Liver (tissue), 10 donors: ENCODE measurements at places on chromosomes 16 and 17. TPM values are rescaled to one million over a fixed set of nuclear protein-coding genes. Genes with fewer than 3 reads are reported as not detected.

SULT1A2 gene
- total RNA-seq: 1.6 TPM

CCL8 gene
- not detected for total RNA-seq

GAST gene
- not detected for total RNA-seq

PLA2G10 gene
- total RNA-seq: not detected

CALB2 gene
- not detected for total RNA-seq
